ENCODE measurements at places on chromosomes 5 and 9.

GRCh38 chr5:176740702-176741496 is 69.5 kb upstream of the UNC5A start:
- DNase-seq = no peak

GRCh38 chr9:14085810-14086209 is 228.1 kb downstream of the NFIB start:
- DNase-seq = no peak

GRCh38 chr5:5145651-5146529 is 5.8 kb downstream of the ADAMTS16 start:
- DNase-seq = no peak

GRCh38 chr5:171650597-171650996 is 135.0 kb upstream of the SMIM23 start:
- DNase-seq = no peak

- no peak for DNase-seq
Measured at GRCh38 chr9:129664746-129665388, 580 bp upstream of the PRRX2 start.

DNA sequence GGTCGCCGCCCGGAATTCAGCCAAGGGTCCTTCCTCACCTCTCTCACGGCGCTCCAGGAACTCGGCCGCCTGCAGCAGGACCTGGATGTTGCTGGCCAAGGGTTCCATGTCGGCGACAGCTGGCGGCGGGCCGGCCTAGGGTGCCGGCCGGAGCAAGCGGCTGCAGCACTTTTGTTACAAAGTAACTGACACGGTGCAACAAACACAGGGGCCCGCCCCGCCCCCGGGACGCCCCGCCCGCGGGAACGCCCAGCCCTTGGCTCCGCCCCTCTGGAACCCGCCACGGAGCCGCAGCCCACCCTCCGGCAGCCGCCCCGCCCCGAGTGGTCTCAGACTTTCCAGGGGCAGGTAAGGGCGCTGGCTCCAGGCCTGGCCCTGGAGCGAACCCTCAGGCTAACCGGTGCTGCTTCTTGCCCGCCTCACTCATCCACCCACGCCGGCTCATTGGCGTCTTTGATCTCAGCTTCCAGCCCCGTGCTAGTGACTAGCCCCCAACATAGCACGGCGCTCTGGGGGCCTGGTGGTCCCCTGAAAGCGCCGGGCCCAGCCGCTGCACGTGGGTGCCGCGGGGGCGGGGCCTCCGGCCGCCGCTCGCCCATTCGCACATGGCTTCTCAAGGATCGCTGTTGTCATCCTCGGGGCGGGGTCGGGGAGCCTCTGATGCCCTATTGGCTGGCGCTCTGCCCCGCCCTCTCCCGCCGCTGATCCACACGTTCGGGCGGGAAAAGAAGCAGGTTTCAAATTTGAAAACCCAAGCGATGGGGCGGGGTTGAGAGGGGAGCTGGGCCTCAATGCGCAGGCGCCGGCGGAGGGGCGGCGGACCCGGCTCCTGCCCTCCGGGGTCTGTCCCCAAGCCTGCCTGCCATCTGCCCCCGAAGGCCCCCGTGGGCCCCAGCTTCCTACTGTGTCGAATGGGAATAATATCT is at the start of gene MXD3:
MXD3 (minus strand) TSS at position 176 of the 926 bp plus-strand sequence; CDS start at position 108, 68 bp downstream.
- peak; percentile 94 for DNase-seq

DNA sequence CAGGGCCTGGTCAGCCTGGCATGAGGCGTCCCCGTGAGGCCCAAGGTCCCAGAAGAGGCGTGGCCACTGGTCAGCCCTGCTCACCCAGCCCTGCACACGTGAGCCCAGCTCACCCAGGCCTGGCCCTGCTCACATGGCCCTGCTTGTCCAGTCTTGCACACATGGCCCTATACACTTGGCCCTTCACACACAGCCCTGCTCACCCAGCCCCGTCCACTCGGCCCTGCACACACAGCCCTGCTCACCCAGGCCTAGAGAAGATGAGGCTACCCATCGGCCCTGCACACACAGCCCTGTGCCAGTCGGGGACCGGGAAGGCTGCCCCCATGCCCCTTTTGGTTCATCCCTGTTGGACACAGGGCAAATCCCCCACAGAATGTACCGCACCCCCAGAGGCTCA is 28.4 kb downstream of the ZDHHC11B start:
- DNase-seq = no peak

DNA sequence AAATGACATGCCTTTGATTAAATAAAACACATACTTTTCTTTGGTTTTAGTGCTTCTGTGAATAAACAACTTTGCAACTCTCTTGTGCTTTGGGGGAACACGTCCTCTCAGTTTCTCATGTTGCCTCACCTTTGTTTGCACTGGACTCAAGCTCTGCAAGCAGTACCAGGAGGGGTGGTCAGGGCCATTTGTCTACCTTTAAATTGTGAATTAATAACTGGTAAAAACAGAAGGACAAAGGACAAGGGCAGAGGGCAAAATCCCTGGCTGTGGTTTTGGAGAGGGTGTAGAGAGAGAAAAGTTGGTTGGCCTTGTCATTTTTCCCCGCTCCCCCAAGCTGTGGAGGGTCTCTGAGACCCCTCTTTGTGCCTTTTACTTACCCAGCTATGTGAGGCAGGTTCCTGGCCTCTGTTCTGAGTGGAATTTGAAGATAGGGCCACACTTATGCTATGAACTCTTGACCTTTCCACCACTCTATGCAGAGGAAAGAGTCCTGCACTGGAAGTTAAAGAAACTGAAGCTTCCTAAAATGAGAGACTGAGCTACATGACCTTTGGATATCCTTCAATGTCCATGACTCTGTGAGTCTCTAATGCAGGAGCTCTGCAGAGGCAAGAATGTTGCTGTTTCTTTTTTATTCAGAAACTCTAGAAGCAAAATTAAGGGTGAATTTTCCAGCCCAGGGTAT is 55.1 kb upstream of the MOCS2 start:
- DNase-seq = no peak

- DNase-seq = no peak
Measured at GRCh38 chr5:121138495-121138907, 674.4 kb downstream of the PRR16 start.

GRCh38 chr5:16812448-16812847 is 123.6 kb downstream of the MYO10 start:
- DNase-seq = no peak

DNA sequence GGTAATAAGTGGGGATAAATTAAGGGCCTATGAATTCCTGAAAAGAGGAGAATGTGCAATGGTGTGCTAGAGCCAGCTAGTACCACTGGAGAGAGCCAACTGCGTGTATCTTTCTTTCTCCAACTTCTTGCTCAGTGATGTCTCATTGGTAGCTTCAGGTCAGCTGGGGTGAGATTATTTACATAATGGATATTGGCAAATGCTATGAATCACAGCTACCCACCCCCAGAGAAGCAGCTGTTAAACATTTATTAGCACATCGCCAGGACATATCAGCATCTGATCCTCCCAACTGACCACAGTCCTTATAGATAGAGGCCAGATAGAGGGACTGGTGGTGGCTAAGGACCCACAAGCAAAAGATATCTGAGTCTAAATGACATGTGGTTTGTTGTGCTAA is 421.3 kb downstream of the ACTL7B start:
- DNase-seq = no peak
